ENCODE measurements at places on chromosomes 5 and 9.
A peak's percentile ranks its signal among the peaks of the same experiment; 100 is the strongest.

GRCh38 chr5:113153512-113154097 lies 177.0 kb downstream of the DCP2 start:
- no peak for DNase-seq

- DNase-seq, result no peak
These were observed 294.3 kb downstream of the EPB41L4A start for GRCh38 chr5:112124788-112125187.

DNA sequence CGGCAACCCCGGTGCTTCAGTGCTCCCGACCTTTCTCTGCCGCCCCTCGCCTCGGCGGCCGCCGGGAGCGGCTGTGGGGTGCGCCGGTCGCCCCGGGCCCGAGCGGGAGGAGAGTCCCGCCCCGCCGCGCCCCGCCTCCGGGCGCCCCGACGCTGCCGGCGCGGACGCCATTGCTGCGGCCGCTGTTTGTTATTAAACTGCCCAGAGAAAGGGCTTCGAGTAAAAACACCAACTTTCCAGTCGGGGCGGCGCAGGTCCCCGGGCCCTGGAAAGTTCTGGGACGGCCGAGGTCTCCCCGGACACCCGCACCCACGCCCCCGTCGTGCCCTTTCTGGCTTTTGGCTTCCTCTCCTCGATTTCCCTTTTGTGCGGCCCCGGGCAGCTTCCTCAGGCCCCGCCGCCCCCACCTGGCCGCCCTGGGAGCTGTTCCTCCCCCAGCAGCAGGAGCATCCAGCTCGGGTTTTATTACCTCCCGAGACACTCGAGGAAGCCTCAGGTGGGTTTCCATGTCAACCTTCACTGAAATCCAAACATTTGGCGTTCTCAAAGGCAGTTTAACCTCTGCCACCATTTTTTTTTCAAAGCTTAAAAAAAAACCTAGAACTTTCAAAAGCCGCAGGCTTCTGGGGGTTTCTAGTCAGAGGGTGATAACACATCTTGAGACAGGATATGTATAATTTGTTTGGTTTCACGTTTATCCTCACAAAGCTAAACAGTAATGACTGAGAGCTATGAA lies 334.4 kb downstream of the CWC27 start:
- peak; percentile 4 for DNase-seq

DNA sequence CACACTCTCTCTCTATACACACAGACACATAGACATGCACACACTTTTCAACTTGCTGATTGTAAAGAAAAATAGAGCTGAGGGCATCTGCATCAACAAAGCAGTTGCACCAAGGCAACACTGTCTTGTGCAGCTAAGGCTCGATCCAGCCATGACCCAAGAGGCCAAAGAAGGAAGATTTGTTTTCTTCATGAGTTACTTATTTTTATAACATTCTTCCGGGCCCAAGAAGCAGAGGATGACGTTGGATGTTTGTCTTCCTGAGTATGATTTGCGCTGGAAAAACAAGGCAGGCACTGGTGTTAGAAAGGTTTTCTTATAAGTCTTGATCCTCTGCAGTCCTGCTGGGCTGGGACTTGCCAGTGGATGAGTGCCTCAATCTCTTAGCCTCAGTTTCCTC lies 344.1 kb downstream of the ADAMTS6 start:
- DNase-seq, result no peak

- no peak for DNase-seq
These were observed 62.1 kb downstream of the ARSB start for GRCh38 chr5:78922879-78923621.

- no peak for DNase-seq
These were observed 136.7 kb downstream of the BOD1 start for GRCh38 chr5:173479711-173480110.

DNA sequence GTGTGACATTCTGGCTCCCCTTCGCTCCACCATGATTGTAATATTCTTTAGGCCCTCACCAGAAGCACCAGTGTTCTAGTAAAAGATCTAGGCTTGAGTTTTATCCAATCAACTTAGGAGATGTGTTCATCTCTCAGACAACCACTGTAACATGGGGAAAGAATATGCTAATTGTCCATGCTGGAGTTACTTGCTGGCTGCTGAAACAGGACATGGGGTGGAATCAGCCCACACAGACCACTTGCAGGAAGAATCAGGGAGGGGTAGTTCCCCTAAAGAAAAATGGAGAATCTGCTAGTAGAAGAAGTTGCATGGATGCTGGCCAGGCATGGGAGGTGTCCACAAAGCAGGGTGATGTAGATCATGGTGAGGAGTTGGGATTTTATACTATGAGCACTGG lies 86.2 kb downstream of the FEM1C start:
- DNase-seq, result no peak

DNA sequence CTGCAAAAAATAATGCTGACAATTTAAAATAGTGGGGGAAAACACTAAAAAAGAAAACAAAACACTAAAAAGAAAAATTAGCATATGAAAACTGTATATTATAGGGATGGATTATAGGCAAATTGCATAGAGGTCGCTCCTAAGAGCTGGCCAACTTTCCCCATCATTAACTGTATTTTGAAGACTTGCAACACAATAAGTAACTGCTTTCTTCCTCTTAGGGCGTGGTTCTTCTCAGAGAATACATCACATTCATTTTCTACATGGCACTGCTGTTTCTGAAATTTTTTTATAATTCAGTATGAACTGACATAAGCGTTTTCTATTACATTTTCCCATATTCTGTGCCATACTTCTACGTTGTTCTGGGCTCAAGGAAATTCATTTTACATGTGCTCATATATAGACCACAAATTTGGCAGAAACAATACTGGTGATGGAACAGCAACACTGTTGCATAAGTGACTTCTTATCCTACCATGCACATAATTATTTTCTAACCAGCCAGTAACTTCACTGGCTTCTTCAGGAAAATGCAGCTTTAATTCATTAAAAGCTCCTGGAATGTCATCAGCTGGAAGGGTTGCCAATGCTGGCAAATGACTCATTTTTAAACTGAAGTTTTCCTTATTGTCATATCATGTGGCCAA lies 171.2 kb upstream of the DMAC1 start:
- DNase-seq, result no peak

GRCh38 chr5:82160948-82161347 lies 117.2 kb downstream of the RPS23 start:
- no peak for DNase-seq

DNA sequence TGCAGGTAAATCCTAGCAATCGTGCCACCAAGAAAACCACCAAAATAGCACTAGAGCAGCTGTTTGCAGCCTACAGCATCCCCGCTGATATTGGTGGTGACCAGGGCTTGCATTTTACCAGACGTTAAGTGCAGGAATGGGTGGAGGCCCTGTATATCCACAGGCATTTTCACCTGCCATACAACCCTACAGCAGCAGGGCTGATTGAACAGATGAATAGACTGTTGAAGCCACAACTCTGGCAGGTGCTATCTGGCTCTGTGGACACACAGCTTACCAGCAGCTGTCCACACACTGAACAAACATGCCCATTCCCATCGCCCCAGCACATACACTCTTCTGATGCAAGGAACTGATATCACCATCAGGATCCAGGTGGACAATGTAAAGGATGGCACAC lies 154.5 kb upstream of the APC start:
- DNase-seq, result no peak

- DNase-seq, result no peak
These were observed 6.3 kb downstream of the IFNA21 start for GRCh38 chr9:21160178-21160577.

DNA sequence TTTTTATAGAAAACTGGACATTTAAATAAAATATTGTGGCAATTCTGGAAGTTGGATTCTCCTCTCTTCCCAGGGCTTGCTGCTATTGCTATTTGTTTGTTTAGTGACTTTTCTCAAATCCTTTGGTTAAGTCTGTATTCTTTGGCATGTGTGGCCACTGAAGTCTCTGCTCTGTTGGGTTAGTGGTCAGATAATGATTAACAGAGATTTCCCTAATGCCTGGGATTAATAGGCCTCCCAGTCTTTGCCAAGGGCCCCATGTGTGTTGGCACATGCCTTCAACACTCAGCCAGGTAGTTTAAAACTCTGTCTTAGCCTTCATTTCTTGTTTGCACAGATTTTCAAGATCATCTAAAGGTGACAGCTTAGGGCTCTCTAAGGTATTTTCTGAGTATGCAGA lies 92.8 kb upstream of the EPB41L4A start:
- DNase-seq, result no peak

- no peak for DNase-seq
These were observed 459.5 kb upstream of the KLF4 start for GRCh38 chr9:107949061-107949460.

DNA sequence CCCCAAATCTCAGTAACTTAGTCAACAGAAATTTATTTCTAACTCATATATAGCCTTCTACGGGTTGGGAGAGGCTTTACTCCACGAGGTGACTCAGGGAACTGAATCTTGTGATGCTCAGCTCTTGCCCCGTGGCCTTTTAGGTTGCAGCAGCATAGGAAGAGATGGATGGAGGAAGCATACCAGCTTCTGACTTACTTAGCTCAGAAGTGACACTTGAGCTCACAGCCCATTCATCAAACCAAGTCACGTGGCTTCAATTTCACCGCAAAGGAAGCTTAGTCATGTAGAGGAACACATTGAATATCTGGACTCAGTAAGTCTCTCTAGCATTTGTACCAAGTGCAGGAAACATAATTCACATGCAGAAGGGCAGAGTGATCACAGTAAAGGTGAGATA lies 124.1 kb upstream of the KCNN2 start:
- DNase-seq, result no peak

DNA sequence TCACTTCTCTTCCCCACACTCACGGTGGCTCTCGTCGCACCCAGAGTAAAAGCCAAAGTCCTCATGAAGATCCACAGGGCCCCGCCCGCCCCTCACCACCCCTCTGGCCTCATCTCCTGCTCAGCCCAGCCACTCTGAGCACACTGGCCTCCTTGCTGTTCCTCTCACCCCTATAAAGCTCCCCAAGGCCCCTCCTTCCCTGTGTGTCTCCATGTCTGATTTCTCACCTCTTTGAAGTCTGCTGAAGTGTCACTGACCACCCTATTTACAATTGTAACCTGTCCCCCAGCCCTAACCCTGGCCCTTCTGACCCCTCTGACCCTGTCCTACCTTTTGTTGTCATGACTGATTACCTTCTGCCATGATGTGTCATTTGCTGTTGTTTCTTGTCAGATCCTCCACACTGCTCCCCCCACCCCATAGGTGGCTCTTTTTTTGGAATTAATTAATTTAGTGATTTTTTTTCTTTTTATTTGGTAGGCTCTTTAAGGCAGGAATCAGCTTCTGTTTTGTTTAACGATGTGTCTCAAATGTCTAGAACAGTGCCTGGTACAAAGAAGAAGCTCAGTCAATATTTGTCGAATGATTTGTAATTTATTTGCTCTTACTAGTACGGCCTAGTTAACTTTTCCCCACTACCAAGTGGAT lies 90.2 kb downstream of the IQGAP2 start:
- DNase-seq, result no peak

GRCh38 chr9:79799691-79800335 lies 228.0 kb downstream of the TLE4 start:
- no peak for DNase-seq

GRCh38 chr5:14242871-14243383 lies 99.8 kb downstream of the TRIO start:
- DNase-seq, result no peak

- no peak for DNase-seq
These were observed 61.8 kb upstream of the RAD23B start for GRCh38 chr9:107221321-107221720.

DNA sequence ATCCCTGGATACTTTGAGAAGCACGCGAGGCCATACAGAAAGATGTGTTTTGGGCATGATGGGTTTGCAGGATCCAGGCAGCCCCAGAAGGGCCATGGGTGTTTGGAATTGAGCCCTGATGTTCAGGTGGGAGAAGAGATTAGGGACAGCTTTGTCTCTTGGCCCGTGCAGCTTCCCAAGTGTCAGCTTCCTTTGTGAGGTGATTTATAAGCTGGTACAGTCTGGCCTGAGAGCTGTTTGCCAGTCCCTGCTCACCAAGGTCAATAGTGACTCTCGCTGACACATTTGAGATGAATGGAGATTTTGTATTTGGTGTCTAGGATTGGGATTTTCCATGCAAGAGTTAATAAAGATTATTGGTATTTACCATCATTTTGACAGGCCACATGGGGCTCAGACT lies 165.9 kb downstream of the ICE1 start:
- DNase-seq, result no peak

DNA sequence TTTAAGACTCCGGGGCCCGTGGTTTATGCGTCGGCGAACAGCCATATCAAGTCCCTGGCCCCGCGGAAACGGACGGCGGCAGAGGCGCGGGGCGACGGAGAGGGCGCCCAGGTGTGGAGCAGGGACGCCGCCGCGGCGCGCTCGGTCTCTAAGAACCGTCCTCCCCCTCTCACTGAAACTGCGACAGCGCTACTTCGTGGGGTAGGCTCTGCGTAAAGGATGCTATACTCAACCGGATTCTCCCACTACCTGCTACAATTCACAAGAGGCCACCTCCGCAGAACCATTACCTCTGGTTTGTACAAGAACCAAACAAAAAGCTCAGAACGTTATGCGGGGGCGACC lies 404 bp downstream of the MRNIP start:
- DNase-seq, result no peak

GRCh38 chr9:135174248-135174647 lies 86.8 kb downstream of the OLFM1 start:
- no peak for DNase-seq

DNA sequence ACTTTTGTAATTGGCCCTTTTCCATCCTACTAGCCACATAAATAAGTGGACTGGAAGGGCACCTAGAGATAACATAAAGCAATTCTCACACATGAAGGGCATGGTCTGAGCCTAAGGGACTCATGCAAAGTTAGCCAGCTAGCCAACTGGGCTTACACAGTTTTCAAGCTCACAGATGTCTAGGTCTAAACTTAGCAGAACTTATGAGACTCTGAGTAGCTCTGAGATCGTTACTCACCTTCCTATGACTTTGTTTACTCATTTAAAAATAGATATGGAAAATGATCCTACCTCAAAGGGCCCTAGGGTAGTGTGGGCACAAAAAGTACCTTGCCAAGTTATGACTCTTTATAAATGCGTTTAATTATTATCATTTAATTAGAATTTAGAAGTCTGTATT lies 410.4 kb upstream of the MPDZ start:
- DNase-seq, result no peak

- DNase-seq, result no peak
These were observed 13.5 kb downstream of the GFPT2 start for GRCh38 chr5:180339583-180340183.

DNA sequence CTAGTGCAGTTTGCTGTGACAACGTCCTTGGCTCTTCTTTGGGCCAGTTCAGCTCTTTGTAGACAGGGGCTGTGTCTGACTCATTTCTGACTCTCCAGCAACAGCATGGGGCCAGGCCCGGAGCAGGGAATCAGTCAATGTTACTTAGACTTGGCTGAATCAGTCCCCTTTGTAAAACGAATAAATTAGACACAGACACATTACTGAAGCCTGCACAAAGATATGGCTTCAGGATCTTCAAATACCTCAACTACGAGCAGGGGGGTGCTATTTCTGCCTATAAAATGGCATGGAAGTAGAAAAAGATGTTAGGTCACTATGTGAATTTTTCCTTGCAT lies 204.7 kb downstream of the TTLL11 start:
- no peak for DNase-seq

GRCh38 chr5:129904102-129904666 lies at the start of gene CHSY3:
Gene CHSY3, plus strand, starts transcription at chr5:129904465.
- peak; percentile 41 for DNase-seq
